ENCODE measurements at places on chromosomes 5 and 9.

GRCh38 chr5:131976414-131977211 lies 31.1 kb upstream of the MEIKIN start:
- no peak for DNase-seq

- DNase-seq = no peak
Measured at GRCh38 chr5:65121880-65122436, 353.2 kb downstream of the CWC27 start.

- DNase-seq = no peak
Measured at GRCh38 chr9:108412755-108413154, 443.0 kb downstream of the ACTL7B start.

DNA sequence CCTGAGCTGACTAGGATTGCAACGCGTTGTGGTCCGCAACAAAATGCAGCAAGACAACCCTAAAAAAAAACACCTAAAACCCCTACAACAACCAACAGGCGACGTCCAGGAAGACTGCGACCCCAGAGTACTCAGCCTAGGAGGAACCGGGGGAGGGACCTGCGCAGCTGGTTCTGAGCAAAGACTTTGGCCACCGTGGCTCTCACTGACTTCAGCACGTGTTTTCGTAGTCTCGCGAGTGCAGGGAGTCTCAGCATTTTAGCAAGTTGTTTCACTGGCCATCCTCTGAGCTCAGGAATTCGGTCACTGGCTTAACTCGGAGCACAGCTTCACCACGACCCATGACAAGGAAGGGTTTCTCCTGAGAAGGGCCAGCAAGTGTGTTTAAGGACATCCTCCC lies 8.6 kb upstream of the ZDHHC11 start:
- no peak for DNase-seq

- no peak for DNase-seq
Measured at GRCh38 chr5:34061993-34062392, 19.0 kb upstream of the C1QTNF3 start.

- no peak for DNase-seq
Measured at GRCh38 chr9:76150013-76150412, 244.2 kb downstream of the RFK start.

GRCh38 chr5:135391869-135392255 lies 7.2 kb downstream of the MACROH2A1 start:
- no peak for DNase-seq

DNA sequence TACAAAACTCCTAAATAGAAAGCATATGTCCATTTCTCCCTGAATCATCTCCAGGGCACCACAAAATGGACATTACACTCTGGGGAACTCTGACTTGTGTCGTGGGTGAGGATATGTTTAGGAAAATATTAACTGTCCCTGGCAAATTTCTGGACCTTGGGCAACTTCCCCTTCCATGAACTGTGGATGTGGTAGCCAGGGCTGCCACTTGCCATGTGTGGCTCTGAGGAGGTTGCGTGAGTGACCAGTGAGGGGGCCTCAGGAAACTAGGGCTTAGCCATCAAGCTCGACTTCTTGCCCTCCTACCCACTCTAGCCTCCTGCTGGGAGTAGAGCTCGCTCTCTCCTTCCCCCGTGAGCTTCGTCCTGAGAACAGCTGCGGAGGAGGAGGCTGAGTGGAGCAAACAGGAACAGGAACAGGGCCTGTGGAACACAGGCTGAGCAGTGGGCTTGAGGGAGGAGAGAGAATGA lies 13.8 kb upstream of the STC2 start:
- DNase-seq = no peak

DNA sequence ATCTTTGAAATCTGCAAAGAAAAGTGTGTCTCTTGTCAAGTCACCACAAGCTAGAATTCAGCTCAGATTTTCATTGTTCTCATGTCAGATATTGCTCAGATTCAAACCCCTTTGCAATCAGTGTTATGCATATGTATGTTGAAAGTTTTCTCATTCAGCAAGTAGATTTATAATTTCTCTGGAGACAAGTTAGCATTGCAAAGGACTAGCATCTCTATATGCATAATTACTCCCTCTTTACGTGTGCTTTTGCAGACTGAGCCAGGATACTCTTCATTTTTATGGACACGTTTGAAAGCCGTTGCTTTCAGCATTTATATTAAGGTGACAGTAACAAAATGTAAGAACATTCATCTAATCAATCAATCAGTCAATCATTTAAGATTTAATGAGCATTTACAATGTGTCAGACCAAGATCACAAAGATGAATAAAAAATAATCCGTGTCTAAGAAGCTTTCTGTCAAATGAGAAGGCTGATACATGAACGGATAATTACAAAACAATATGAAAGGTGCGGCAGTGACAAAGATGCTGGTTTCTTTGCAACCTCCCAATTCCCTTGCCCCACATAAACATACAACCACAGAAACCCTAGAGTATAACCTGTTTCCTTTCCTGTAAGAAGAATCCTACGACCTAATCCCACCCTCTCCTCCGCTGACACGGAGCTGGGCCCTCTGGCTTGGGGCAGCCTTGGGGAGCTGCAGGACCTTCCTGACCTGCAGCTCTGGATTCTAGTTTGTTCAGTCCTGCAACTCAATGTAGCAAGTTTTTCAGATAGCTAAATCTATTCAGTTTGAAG lies 14.9 kb downstream of the CFAP95 start:
- no peak for DNase-seq

DNA sequence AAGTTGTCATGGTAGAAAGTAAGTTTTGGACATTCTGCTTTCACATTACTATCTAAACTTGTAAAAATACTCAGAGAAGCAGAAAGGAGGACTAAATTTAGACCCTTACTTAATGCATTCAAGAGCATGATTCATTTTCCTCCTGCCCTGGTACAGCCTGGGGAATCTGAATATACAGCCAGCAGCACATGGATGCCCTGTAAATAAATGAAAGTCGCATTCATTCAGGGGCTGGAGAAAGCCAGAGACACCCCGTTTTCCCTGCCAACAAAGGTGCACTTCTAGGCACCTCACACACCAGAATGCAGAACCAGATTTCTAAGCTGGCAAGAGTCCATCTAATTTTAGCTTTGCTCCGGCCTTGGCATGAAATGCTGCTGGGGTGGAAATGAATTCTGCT lies 172.7 kb upstream of the KLF9 start:
- no peak for DNase-seq

DNA sequence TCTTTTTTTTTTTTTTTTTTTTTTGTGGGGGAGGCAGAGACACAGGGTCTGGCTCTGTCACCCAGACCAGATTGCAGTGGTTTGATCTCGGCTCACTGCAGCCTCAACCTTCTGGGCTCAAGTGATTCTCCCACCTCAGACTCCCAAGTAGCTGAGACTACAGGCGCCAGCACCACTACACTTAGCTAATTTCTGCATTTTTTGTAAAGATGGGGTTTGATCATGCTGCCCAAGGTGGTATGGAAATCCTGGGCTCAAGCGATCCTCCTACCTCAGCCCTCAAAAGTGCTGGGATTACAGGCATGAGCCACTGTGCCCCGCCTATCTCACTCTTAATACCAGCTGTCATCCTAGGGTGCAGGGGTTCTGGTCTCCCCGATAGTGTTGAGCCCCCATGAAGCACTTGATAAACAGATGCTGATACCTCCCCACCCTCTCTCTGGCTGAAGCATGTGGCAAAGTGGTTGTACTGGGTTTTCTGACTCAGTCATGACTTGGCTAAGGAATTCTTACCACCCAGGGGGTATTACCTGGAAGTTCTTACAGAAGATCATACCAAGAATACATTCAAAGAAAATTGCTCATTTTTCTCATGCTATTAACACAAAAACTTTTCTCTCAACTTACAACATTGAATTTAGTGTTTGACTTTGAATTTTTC lies 110.2 kb upstream of the DAPK1 start:
- no peak for DNase-seq

DNA sequence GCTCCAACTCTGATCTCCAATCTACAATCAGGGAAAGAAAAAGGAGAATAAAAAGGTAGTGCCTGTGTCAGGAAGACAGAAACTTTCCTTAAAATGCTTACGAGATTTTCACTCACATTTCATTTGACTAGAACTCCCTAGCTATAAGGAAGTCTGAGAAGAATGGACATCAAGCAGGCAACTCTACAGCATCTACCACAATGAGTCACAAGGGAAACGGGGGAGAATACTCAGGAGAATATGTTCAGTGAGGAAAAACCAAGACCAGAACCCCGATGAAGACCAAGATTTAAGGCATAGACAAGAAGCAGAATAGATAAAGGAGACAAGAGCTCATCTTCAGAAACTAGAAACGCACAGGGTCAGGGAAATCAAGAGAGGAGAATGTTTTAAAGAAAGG lies 9.0 kb upstream of the SETD9 start:
- no peak for DNase-seq

DNA sequence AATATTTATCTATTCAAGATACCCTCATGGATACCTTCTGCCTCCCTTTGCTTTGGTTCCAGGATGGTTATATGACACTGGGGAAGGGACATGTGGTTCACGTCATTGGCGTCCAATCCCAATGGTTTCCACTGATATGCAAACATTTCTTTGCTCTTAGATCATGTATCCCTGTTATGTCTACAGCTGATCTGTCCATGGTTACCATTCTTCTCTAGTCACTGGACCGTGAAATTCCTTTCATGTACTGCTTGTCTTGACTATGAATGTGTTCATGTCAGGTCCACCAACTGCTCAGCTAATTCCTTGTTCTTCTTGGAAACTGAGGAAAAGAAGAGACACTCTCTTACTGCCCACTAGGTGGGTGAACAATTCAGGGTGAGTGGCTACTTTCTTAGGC lies 391.1 kb upstream of the ZNF608 start:
- no peak for DNase-seq

- no peak for DNase-seq
Measured at GRCh38 chr5:148201151-148201550, 1.7 kb upstream of the SPINK6 start.

- no peak for DNase-seq
Measured at GRCh38 chr9:81753436-81753835, 64.1 kb upstream of the TLE1 start.

DNA sequence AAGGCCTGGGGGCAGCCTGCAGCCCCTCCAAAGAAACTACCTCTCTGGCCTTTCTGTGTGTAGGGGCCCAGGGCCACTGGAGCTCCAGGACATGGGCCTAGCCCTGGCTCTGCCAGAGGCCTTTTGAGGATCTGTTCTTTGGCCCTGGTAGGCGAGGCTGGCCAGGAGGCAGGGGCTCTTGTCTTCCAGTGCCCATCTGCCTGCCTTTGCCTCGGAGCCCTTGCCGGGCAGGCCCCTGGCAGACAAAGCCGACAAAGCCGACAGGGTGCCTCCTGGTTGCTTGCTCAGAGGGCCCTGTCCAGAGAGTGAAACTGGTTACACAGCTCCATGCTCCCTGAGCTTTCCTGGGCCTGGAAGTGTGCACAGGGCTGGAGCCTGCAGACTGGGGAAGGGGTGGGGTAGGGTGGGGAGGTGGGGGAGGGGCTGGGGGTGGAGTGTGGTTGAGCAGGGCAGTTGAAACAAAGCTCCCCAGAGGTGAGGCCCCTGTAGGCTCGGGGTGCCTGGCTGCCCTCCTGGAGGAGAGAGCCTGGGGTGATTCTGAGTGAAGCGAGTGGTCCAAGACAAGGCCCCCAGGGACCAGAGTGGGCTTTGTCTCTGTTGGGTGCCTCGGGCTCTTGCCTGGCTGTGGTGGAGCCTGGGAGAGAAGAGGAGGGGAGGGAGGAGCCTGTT lies 29.3 kb downstream of the PTPA start:
- peak; percentile 60 for DNase-seq

DNA sequence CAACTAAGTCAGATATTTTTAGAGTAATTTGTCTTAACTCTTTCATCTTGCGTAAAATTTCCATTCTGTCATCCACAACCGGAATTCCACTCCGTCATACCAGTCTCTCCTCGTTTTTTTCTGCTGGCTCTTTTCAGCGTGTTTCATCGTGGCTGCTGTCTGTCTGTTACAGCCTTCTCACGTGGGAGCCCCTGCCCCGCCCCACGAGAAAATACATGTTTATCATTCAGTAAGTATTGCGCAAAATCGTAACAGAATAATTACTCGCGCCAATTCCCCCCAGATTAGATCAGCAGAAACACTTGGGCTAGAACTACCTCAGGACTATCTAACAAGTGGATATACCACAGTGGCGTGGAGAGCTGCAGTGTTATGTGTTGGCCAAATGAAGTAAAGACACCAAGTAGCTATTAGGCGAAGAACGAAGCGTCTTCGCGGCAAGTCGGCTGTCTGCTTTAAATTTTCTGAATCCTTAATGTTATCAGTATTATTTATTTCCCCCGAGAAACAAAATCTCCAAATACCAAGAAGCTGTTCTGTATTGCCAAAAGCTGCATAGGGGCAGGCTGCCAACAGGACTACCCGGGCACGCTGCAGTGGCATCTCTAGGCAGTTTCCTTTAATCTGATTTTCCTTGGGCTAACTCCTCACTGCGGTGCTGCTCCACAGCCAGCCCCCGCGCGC lies 566 bp upstream of the FOCAD start:
- peak; percentile 51 for DNase-seq

- no peak for DNase-seq
Measured at GRCh38 chr5:125484272-125484741, 737.9 kb upstream of the ZNF608 start.

DNA sequence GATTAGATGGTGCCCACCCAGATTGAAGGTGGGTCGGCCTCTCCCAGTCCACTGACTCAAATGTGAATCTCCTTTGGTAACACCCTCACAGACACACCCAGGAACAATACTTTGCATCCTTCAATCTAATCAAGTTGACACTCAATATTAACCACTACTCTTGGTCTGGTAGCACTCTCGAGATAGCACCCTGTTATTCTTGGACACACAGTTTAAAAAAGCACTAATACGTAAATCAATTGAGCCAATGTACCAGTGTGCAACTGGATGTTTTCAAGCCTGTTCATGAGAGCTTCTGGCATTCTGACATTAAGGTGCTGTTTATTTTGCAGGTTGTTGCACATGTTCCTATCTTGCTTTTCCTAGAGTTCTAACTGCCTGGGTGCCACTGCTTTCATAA lies 35.3 kb downstream of the MARCHF3 start:
- DNase-seq = no peak

GRCh38 chr5:108059334-108059733 lies 322.6 kb downstream of the FBXL17 start:
- DNase-seq = no peak

- DNase-seq = no peak
Measured at GRCh38 chr9:84592918-84593317, 76.6 kb upstream of the NTRK2 start.

DNA sequence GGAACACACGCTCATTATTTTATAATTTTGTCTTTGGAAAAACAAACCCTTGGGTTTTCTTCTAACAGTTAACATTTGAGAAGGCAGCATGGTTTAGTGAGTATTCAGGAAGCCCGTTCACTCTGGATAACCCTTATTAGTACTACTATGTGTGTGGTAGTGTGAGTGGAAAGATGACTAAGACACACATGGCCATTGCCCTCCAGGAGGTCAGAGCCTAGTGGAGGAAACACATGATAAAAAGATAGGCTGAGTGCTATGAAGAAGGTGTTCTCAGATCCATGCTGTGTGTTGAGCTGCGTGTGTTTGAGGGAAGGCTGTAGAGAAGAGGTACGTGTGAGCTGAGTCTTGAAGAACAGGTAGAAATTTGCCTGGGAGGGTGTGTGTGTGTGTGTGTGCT lies 8.4 kb downstream of the C5orf47 start:
- DNase-seq = no peak

- no peak for DNase-seq
Measured at GRCh38 chr9:87059772-87060171, 112.5 kb upstream of the GAS1 start.

GRCh38 chr9:92324431-92324830 lies 719 bp downstream of the NOL8 start:
- DNase-seq = no peak

GRCh38 chr5:14842117-14842516 lies 29.5 kb downstream of the ANKH start:
- DNase-seq = no peak

All from activated T-cell treated with anti-CD3 and anti-CD28 coated beads, Interleukin-2, amount 50 U/mL, for 1 hour (primary cell).